ENCODE measurements at places on chromosomes 2 and 18. TPM values are rescaled to one million over a fixed set of nuclear protein-coding genes. Genes with fewer than 3 reads are reported as not detected.

The NBAS gene
- 37.0 TPM for total RNA-seq

The INHBB gene
- not detected for total RNA-seq

The NEU2 gene
- not detected for total RNA-seq

The FARSB gene
- 55.5 TPM for total RNA-seq

The ANKRD30BL gene
- total RNA-seq, result not detected

The PLGLB2 gene
- total RNA-seq, result 0.24 TPM

The PCARE gene
- total RNA-seq, result not detected

The WNT6 gene
- total RNA-seq, result not detected

The TNS1 gene
- 1.8 TPM for total RNA-seq

The SPAST gene
- 13.6 TPM for total RNA-seq

The SOX11 gene
- 3.4 TPM for total RNA-seq

GRCh38 chr18:45168866-45169600, 446.2 kb upstream of the SLC14A2 start:
- peak; percentile 80 for DNase-seq

DNA sequence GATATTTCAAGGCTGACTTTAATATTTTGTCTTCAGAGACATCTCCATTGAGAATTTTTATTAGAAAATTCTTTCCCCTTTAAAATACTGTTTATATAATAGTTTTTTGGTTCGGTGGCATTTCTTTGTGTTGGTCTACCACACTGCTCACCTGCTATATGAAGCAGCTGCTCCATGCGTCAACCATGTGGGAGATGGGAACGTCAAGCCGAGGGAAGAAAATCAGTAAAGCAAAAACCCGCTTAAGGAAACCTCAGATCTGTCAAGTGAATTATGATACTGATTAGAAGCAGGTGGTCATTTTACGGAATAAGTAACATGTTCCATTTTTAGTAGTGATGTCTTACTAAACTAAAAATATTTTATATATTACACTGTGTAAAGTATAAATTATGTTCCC, 5.6 kb upstream of the TMEM17 start:
- DNase-seq, result no peak

- no peak for DNase-seq
Observed at GRCh38 chr2:15935189-15935588, 5.2 kb upstream of the MYCN start.

- no peak for DNase-seq
Observed at GRCh38 chr2:60370814-60371213, 182.6 kb downstream of the BCL11A start.

DNA sequence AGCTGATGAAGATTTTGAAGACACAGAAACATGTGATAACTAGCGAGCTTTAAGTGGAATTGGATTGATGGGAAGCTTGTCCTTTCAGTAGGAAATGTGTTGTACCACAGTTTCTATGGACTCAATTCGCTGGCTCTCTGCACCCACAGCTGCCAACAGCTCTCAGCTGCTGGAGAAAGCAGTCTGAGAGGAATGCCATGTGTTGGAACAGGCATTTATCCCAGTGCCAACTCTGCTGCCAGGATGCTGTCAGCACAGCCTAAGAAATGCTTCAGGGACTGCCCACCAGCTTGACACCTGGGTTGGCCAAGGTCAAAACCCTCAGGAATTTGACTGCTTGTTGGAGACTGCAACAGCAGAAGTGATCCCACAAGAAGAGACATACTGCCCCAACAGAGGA, 193.0 kb upstream of the THSD7B start:
- DNase-seq, result no peak

GRCh38 chr2:200765139-200765951, 46.4 kb upstream of the BZW1 start:
- DNase-seq, result peak; percentile 95

DNA sequence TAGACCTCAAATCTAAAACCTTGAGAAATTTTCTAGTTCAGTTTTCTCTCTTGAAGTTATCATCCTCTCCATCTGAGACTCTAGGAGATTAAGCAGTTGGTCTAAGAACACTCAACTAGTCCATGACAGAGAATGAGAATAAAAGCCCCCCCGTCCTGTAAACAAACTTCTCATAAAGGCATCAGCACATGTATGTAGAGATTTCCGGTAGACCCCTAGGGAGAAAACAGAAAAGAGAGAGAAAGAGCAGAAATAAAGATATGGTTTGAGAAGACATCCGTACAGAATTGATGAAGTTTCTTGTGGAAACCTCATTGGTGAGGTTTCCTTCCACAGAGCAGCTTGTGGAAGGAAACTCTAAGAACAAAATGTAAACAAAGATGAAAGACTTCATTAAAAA, 3.2 kb upstream of the GPR155 start:
- no peak for DNase-seq

DNA sequence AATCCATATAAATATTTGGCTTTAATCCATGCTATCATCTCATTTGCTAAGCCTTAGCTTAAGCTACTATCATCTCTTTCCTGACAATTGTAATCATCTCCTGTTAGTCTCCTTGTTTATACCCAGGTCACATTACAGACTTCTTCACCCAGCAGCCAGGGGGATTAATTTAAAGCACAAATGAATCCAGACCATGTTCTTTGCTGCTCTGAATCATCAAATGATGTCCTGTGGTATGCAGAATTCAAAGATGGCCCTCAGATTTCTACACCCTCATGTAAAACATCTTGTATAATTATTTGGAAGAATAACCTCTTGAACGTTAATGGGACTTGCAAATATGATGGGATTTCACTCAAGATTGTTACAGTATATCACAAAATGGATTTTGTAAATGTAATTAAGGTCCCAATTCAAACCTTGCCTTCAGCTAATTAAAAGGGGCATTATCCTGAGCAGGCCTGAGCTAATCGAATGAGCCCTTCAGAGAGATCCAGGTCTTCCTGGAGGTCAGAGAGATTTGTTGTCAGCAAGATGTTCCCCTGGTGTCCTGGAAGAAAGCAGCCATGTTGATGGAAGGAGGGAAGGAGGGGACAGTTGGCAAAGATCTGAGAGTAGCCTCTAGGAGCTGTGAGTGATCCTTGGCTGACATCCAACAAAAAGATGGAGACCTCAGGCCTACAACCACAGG, 241.1 kb upstream of the MMADHC start:
- no peak for DNase-seq

DNA sequence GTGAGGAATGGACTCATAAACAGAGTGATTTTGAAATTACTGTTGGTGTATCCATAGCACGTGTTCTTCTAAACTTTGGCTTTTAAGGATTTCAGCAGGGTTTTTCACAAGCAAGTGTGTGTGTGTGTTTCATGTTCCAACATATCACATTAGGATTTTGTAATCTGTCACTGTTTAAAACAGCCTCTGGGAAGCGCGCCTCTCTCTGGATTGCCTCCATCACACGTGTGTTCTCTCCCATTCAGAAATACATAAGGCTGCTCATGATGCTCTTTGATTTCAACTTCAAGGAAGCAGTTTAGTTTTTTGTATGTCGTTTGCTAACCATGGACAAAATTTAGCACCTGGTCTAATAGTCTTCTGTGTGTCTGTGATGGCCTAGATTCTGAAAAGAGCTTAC, 370.4 kb downstream of the MTX2 start:
- no peak for DNase-seq

- no peak for DNase-seq
Observed at GRCh38 chr2:28300485-28301341, 91.9 kb upstream of the FOSL2 start.

GRCh38 chr2:6937582-6937981, 20.4 kb downstream of the RNF144A start:
- DNase-seq, result no peak

GRCh38 chr2:213766465-213766901, 482.2 kb downstream of the SPAG16 start:
- no peak for DNase-seq

- DNase-seq, result no peak
Observed at GRCh38 chr2:38301340-38301968, 75.6 kb downstream of the ATL2 start.

DNA sequence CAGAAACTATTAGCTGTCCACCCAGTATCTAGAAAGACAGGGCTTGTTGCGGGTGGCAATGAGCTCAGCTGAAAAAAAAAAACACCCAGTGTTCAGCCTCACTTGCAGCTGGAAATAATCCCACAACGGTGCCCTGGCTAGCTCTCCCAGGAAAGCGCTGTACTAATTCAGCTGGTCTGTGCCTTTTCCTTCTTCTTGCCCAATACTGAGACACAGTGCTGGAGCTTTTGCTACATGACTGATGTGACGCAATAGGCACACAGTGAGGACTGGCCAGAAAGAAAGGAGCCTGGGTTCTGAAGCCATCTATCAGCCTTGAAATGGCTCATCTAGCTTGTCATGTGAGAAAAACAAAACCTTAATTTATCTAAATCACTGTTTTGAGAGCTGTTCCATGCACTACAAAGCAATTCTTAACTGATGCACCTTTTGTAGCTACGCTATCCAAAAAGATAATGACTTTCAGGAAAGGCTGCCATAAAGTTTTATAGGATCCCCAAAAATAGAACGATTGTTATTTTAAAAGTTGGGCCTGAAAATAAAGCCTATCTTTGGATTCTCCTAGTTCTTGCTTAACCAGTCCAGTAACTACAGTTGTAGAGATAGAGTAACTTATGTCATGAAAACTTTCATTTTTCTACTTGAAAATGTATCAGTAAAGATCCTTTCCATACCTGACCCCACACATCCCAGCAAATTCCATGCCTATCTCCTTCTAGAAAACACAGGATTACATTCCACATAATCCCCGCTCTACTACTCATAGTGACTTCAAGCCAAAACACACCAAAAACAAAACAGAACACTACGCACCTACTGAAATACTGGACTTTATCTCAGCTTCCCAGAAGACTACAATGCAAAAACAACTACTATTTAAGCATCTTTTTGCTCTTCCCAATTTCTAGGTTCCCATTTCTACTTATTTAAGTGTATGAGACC, 15.9 kb downstream of the KIDINS220 start:
- DNase-seq, result no peak

DNA sequence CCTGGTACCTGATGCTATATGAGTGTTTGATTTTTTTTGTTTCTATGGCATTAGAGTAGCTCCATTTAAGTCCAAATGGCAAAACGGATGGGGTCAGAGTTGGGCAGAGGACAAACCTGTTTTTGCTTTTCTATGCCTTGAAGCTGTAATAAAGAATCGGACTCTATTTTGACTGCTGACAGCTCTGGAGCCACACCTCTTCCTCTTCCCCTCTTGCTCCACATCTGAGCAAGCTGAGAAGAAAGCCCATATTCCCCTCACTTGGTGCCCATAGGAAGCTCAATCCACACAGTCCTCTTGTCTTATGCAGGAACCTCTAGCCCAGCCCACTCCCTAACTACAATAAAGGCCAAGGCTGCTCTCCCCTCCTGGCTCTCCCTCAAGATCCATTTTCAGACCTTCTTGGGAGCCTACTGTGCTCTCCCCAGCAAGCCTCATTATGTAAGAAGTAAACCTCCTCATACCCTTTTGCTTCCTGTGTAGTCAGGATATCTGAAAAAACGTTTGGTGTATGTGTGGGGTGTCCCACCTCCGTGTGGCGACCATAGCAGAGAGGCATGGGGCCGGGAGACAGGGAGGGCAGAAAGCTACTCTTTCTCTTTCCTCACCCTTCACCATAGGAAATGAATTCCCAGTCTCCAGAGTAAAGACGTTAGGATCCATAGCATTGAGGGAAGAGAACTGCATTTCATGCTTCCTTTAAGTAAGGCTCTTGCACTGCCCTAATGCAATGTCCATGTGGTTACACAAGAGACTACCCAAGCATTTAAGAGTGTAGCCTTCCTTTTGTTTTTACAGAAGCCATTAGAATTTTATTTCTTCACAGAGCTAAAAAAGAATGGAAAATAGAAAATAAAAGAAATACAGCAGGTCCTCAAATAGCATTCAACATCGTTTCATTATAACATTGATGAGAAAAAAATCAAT, 41.9 kb upstream of the RAPGEF4 start:
- DNase-seq, result no peak

GRCh38 chr2:241816431-241817121, 7.6 kb downstream of the NEU4 start:
- DNase-seq, result no peak

DNA sequence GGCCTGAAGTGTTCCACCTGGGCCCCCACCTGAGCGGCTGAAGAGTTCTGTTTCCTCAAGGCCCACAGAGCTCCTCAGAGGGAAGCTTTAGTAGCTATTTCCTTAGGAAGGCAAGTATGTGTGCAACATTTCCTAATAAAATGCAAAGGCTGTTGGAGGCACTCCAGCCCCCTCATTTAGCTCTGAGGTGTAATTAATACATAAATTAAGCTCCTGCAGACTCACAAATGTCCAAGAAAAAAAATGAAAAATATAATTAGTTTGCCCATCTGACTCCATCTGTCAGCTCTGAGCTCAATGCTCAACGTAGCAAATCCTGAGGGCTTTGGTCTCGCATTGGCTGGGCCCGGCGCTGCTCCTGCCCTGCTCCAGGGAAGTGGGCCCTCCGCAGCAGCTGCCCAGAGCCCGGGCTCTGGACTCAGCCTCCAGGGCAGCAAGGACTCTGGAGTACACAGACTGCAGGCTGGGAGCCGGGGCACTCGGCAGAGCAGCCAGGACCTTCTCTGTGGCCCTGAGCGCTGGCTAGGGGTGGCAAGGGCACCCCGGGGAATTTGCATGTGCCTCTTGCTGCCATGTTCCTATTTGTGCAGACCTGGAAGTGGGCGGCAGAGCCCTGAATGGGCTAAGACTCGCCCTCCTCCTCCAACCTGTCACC, 23.4 kb upstream of the C1QL2 start:
- no peak for DNase-seq

- DNase-seq, result no peak
Observed at GRCh38 chr18:63264871-63265270, 54.7 kb downstream of the BCL2 start.

DNA sequence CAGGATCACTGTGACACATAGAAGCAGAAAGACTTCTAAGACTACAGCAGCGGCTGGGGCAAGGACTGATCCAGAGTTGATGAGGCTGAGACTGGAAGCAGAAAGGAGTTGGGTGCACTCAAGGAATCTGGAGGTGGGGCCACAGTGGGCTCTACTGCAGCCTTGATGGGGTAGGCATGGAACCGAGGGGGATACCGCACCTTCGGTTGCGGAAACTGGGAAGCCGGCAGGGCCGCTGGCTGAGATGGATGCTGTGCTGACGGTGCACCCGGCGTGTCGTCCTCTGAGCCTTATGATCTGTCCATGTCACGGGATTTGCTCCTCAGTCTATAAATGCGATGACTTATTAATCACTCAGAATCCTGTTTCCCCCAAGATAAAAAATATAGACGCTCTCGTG, 473.5 kb upstream of the MYT1L start:
- DNase-seq, result no peak

DNA sequence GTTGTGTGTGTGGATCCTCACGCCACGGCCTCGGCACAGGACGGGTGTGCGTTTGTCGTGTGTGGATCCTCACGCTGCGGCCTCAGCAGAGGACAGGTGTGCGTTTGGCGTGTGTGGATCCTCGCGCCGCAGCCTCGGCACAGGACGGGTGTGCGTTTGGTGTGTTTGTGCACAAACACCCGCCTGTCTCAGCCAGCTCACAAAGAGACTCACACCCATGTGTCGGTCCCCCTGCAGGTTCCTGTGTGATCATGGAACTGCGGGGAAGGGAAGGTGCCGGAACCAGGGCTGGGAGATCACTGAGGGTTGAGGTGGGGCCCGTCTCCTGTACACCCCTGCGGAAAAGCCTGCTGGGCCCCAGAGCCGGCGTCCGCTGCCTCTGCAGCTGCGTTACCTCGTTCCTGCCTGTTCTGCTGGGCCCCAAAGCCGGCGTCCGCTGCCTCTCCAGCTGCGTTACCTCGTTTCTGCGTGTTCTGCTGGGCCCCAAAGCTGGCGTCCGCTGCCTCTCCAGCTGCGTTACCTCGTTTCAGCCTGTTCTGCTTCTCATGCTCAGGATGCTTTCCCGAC, 53.6 kb downstream of the CTDP1 start:
- DNase-seq, result no peak

- DNase-seq, result no peak
Observed at GRCh38 chr2:23485841-23486683, 101.1 kb downstream of the KLHL29 start.
